ENCODE measurements at places on chromosomes 12 and 14. TPM values are rescaled to one million over a fixed set of nuclear protein-coding genes. Genes with fewer than 3 reads are reported as not detected.
A peak's percentile ranks its signal among the peaks of the same experiment; 100 is the strongest.

GRCh38 chr12:128513831-128514230 lies 246.9 kb downstream of the TMEM132C start:
- H3K4me1 ChIP-seq = no peaks in the 10 kb centered on the region
- no peak for DNase-seq
- no peak overlapping the region for H3K27ac ChIP-seq
- no peak overlapping the region for H3K4me3 ChIP-seq
- no peaks in the 10 kb centered on the region for H3K27me3 ChIP-seq

DNA sequence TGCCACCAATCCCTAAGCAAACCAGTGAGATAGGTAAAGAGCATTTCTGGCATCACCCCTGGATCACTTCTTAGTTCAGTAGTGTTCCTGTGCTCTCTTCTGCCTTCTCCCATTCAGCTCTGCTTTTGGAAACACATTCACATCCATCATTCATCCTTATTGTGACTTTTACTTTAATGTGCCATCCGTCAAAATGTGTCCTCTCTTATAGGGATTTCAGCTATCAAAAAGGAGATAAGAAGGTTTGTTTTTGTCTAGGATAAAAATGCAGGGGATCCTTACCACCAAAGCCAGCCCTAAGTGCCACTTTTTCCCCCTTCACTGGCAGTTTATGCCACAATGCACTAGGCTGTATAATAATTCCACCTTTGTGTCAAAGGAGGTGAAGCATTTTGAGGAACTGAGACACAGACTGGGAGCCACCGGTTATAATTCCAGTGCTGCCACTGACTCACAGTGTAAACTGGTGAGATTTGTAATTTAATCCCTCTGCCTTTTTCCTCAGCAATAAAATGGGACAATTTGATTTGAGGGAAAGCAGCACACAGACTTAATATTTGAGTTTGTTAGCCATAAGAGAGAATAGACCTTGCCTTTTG lies 158.6 kb downstream of the PAX9 start:
- H3K27ac ChIP-seq = no peak overlapping the region
- no peaks in the 10 kb centered on the region for H3K36me3 ChIP-seq
- no peaks in the 10 kb centered on the region for H3K4me1 ChIP-seq
- no peak overlapping the region for H3K4me3 ChIP-seq
- H3K27me3 ChIP-seq = no peaks in the 10 kb centered on the region

DNA sequence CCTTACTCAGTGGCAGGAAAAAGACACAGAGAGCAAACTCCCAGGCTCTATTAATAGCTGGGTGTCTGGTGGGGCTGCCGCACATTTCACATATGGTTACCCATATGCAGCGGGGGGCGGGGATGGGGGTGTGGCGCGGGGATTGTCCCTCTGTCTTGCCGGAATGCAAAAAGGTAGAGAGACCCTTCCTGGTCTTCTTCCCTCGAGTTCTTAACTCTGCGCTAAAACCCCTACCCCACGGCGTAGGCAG lies 1.7 kb downstream of the PRMT8 start:
- H3K27ac ChIP-seq = no peak overlapping the region
- H3K36me3 ChIP-seq = peaks cover 3% of the 10 kb centered on the region
- no peak for DNase-seq
- H3K27me3 ChIP-seq = peaks cover 76% of the 10 kb centered on the region
- H3K4me3 ChIP-seq = no peak overlapping the region
- peaks cover 3% of the 10 kb centered on the region for H3K4me1 ChIP-seq

- no peak within 1 kb of the TSS for H3K27ac ChIP-seq
- H3K4me3 ChIP-seq = peak within 1 kb of the TSS; percentile 91
- H3K4me1 ChIP-seq = peaks cover 18% of the 10 kb centered on the region
- H3K36me3 ChIP-seq = peaks cover 3% of the 10 kb centered on the region
- DNase-seq = peak; percentile 61
Measured at GRCh38 chr12:123150744-123151456, at the start of gene PITPNM2. TSS of gene PITPNM2 (minus strand) at chr12:123151090. CDS start at chr12:123034590, 116,500 bp downstream.

- H3K4me3 ChIP-seq = no peak overlapping the region
- peaks cover 5% of the 10 kb centered on the region for H3K4me1 ChIP-seq
- H3K27ac ChIP-seq = peak overlapping the region; percentile 29
- DNase-seq = no peak
Measured at GRCh38 chr12:64412459-64412858, 8.3 kb downstream of the XPOT start.

The OTX2 gene
- not detected for total RNA-seq

The CAPZA3 gene
- total RNA-seq = not detected
